ENCODE measurements at places on chromosomes 12 and 14. TPM values are rescaled to one million over a fixed set of nuclear protein-coding genes. Genes with fewer than 3 reads are reported as not detected.

The ADCY4 gene
- not detected for total RNA-seq

The DLGAP5 gene
- total RNA-seq = 32.8 TPM

The CDCA3 gene
- total RNA-seq = 81.3 TPM

The SYT1 gene
- total RNA-seq = 5.3 TPM

The NUP107 gene
- total RNA-seq = 55.4 TPM

The FGD6 gene
- total RNA-seq = 10.6 TPM

The RPGRIP1 gene
- total RNA-seq = 0.26 TPM

The SIX6 gene
- not detected for total RNA-seq

The BMAL2 gene
- total RNA-seq = 16.1 TPM

The SLC10A1 gene
- total RNA-seq = not detected

The RNF212B gene
- total RNA-seq = not detected

The PLEKHG3 gene
- total RNA-seq = 32.7 TPM

The IL22 gene
- not detected for total RNA-seq

The KRT75 gene
- 0.07 TPM for total RNA-seq

The TSHR gene
- total RNA-seq = not detected

The NPFF gene
- total RNA-seq = not detected

The NR1H4 gene
- total RNA-seq = not detected

The PTGER2 gene
- total RNA-seq = 2.7 TPM

The BIN2 gene
- 0.08 TPM for total RNA-seq

The LYZ gene
- not detected for total RNA-seq

The ALX1 gene
- 4.5 TPM for total RNA-seq

The FGF6 gene
- total RNA-seq = not detected

The AQP6 gene
- not detected for total RNA-seq

The GALNT6 gene
- 3.3 TPM for total RNA-seq

The ADAM20 gene
- not detected for total RNA-seq

The ASB2 gene
- 0.67 TPM for total RNA-seq

All from A549 treated with Mapracorat at 1 μM for 4 hours (cell line).